AG09309 (cell line): ENCODE measurements at places on chromosomes 4 and X.

- no peak for DNase-seq
Measured at GRCh38 chr4:42596918-42597317, 60.0 kb downstream of the ATP8A1 start.

GRCh38 chr4:74402692-74403456 is 37.9 kb downstream of the EREG start:
- DNase-seq, result no peak

DNA sequence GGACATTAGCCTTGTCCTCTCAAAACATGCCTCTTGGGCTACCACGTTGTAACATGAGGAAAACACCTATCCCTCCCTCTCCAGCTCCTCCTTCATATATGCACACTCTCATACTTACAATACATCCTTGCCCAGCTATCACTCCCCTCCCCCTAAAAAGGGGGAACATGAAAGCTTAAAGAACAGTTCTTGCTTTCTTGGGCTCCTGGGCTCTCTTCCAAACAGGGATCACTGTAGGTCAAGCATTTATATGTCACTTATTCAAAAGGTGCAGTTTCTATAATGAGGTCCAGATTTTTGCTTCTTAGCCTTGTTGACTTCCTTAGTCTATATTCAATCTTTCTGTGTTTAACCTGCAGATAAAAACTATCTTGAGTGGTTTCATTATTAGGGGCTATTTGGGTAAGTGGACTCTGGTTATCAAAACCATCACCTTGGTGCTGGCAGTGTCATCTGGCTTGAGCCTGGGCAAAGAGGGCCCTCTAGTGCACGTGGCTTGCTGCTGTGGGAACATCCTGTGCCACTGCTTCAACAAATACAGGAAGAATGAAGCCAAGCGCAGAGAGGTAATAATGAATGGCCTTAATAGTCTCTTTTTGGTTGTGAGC is 119.4 kb downstream of the AKAP4 start:
- DNase-seq, result no peak

GRCh38 chr4:146186596-146186995 is 11.1 kb downstream of the LSM6 start:
- no peak for DNase-seq

- no peak for DNase-seq
Measured at GRCh38 chrX:25531096-25531495, 515.3 kb upstream of the ARX start.

- DNase-seq, result no peak
Measured at GRCh38 chrX:132692066-132692465, 203.2 kb upstream of the MBNL3 start.

GRCh38 chr4:188012426-188012945 is 16.9 kb downstream of the ZFP42 start:
- no peak for DNase-seq

DNA sequence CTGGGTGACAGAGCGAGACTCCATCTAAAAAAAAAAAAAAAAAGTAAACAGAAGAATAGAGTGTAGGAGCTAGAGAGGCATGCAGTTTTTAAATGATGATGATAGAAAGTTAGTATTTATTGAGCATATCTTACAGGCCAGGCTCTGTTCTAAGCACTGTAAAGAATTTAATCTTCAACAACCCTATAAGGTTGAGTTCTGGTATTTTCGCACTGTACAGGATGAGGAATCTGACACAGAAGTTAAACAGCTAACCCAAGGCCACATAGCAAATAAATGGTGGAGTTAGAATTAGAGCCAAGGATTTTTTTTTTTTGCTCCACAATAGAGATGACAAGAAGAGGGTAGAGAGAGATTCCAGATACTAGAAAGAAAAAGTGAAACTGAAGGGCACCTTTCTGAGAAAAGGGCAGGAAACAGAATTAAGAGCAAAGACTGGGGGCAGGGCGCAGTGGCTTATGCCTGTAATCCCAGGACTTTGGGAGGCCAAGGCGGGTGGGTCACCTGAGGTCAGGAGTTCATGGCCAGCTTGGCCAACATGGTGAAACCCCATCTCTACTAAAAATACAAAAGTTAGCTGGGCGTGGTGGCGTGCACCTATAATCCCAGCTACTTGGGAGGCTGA is 56.1 kb downstream of the KLHL5 start:
- no peak for DNase-seq

- no peak for DNase-seq
Measured at GRCh38 chrX:11257711-11258110, 35.5 kb upstream of the AMELX start.

GRCh38 chr4:183841001-183841400 is 64.1 kb upstream of the STOX2 start:
- DNase-seq, result no peak

DNA sequence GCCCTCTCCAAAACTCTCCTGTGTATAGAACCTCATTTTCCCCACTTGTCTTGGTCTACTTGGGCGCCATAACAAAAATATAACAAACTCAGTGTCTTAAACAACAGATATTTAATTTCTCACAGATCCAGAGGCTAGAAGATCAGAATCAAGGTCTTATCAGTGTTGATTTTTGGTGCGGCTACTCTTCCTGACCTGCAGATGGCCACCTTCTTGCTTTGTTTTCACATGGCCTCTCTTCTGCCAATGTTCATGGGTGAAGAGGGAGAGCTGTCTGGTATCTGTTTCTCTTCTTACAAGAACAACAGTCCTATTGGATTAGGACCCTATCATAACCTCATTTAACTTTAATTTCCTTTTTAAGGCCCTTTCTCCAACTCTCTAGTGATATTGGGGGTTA is 177.3 kb downstream of the PABPC4L start:
- DNase-seq, result no peak

GRCh38 chr4:98976716-98977115 is 18.8 kb upstream of the METAP1 start:
- DNase-seq, result no peak

DNA sequence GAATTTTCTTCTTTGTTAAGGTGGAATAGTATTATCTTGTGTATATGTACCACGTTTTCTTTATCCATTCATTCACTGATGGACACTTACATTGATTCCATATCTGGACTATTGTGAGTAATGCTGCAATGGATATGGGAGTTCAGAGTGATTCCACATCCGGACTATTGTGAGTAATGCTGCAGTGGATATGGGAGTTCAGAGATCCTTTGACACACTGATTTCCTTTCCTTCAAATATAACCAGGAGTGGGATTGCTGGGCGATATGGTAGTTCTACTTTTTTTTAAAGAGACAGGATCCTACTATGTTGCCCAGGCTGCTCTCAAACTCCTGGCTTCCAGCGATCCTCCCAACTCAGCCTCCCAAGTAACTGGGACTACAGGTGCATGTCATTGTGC is 12.1 kb downstream of the TMEM156 start:
- DNase-seq, result no peak

DNA sequence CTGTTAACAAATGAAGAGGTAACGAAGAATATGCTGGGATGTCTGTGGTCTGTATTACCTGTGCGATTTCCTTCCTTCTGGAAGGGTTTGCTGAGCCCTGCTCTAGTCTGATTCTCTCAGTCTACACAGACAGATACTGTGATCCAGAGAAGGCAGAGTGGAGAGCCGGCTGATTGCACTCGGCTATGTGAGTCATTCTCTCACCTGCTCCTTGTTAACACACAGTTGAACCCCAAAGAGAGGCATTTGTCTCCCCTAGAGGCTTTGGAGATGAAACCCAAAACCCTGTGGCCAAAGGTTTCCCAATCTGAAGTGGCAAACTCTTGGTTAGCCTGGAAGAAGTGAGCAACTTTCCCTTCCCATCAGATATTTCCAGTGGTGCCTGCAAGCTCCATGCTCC is 78.1 kb upstream of the GPC4 start:
- DNase-seq, result no peak

DNA sequence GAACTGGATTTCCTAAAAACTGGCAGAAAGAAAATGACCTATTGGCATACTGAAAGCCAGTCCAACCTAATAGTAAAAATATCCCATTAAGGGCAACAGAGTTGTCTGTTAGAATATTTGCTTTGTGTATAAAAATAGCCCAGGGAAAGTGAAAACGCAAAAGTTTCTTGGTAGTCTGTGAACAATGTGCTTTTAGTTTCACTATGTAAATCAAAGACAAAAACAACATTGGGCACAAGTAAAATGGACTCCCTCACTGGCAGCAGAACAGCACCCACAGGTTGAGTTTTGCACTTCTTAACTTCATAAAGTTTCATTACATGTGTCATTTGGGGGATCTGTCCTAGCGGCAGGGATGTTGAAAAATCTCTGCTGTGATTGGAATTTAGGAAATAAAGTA is 4.3 kb upstream of the FGG start:
- DNase-seq, result no peak

DNA sequence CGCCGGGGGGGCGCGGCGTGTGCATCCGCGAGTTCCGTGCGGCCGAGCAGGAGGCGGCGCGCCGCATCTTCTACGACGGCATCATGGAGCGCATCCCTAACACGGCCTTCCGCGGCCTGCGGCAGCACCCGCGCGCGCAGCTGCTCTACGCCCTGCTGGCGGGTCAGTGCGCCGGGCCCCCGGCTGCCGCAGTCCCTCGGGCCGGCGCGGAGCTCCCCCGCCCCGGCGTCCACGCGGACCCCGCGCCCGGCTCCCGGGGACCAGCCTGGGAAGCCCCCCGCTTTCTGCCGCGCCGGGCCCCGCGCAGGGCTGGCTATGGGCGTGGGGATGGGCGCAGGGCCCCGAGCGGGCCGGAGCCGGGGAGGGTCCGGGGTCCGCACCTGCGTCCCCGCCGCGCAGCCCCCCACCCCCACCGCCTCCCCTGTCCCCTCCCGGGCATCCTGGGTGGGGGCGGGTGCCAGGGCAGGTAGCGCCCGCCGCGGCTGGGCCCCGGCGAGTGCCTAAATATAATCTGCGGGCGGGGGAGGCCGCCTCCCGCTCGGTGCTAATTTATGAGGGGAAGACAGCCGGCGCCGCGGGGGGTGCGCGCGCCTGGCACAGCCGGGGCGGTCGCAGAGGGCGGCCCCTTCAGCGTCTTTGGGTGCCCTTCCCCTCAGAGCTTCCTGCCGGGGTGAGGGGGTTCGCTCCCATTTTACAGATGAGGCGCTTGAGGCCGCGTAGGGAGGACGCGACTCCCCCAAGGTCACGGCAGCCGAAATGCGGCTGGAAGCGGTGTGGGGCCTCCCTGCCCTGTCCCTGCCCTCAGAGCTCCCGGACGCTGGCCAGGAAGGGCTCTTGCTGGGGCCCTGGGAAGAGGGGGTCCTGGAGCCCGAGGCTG is 837 bp downstream of the NAT8L start:
- no peak for DNase-seq

DNA sequence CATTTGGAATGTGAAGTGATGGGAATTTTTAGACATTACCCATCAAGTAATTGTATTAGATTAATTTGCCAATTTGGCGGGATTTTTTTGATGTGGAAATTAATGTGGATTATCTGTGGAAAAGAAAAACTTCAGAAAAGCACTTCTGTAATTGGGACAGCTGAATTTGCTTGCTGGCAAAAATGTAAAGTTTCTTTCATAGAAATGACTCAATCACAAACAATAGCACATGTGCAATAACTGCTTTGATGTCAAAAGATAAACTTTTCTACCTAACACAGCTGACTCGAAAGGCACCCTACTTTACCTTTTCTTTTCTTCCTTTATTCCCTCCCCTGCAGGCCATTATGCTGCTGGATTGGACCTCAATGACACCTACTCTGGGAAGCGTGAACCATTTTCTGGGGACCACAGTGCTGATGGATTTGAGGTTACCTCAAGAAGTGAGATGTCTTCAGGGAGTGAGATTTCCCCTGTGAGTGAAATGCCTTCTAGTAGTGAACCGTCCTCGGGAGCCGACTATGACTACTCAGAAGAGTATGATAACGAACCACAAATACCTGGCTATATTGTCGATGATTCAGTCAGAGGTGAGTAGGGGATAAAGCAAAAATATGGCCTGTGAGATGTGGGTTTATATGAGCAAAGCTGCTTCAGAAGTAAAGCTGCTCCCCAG is 1.4 kb downstream of the AREG start:
- DNase-seq, result no peak

DNA sequence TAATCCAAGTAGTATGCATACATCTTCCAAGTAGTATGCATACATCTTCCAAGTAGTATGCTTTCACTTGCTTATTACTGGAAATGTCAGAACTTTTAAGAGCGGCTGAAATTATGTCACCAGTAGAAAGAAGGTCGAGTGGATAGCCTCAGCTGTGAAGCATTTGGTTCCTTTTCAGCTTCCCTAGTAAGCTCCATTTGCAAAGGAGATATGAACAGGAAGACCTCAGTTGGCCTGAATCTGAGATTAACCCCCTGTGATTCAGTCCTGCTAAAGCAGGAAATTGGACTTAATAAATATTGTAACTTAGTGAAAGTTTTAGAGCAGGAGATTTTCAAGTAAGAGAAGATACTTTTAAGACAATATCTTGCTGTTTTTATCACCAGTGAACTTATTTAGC is 48.1 kb downstream of the PCDH7 start:
- DNase-seq, result no peak

- DNase-seq, result no peak
Measured at GRCh38 chr4:142449771-142450373, 396.2 kb downstream of the INPP4B start.

GRCh38 chr4:166625018-166625637 is 609.2 kb downstream of the SPOCK3 start:
- no peak for DNase-seq

DNA sequence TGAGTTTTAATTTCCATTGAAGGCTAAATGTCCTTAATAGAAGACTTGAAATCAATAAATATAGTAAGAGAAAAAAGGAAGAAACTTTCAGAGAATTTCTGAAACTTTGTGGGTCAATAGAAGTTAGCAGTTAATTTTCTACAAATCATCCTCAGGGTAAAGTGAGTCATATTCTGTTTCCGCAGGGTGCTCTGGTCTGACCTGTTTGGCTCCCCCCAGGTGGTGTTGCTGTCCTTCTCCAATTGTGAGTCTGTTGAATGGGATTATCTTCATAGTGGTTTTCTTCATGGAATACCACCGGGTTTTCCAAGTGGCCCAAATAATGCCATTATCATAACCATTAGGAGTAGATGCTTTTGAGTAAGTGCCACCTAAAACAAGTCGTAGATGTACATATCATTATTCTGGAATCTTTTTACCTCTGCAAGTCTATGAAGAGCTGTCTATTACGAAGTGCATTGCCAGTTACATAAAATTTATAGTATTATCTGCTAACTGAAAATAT is 7.7 kb downstream of the FGG start:
- DNase-seq, result no peak
